ENCODE measurements at places on chromosomes 12 and 14. TPM values are rescaled to one million over a fixed set of nuclear protein-coding genes. Genes with fewer than 3 reads are reported as not detected.

- no peak for DNase-seq
Observed at GRCh38 chr12:12818701-12819100, 5.6 kb downstream of the DDX47 start.

- no peak for DNase-seq
Observed at GRCh38 chr14:74085828-74086227, 1.1 kb downstream of the LIN52 start.

- DNase-seq = peak; percentile 69
Observed at GRCh38 chr14:104563742-104564615, 15.6 kb upstream of the C14orf180 start.

CD163 gene
- not detected for total RNA-seq

GPR68 gene
- total RNA-seq = 2.0 TPM

DNA sequence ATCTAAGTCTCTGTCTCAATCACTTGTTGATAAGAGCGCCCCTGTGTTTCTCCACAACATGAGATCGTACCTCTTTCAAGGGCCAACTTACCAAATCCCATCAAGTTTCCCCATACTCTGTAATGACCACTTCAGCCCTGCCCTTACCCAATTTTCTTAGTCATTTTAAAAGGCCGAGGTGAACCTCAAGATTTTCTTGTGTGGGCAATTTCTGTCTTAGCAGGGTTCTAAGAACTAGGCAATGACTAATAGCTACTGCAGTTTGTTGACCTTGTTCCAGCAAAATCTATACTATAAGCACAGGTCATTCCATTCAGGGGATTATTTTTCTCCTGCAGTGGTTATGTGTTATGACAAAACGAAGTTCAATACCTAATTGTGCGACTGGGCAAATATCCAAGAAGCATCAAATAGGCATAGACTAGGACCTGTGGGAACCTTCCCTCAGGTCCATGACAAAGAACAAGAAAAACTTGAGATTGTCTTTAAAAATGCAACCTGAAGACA lies 359.8 kb downstream of the PCNX1 start:
- no peak for DNase-seq

- DNase-seq = no peak
Observed at GRCh38 chr12:124796303-124796960, 67.2 kb downstream of the SCARB1 start.

HOXC6 gene
- total RNA-seq = 4.9 TPM

PRKAG1 gene
- 102 TPM for total RNA-seq

- no peak for DNase-seq
Observed at GRCh38 chr14:97212399-97212798, 415.2 kb downstream of the VRK1 start.

GRCh38 chr14:59450716-59451115 lies 14.5 kb downstream of the GPR135 start:
- DNase-seq = no peak

- DNase-seq = no peak
Observed at GRCh38 chr12:122979001-122979907, 1.2 kb upstream of the ARL6IP4 start.

DNA sequence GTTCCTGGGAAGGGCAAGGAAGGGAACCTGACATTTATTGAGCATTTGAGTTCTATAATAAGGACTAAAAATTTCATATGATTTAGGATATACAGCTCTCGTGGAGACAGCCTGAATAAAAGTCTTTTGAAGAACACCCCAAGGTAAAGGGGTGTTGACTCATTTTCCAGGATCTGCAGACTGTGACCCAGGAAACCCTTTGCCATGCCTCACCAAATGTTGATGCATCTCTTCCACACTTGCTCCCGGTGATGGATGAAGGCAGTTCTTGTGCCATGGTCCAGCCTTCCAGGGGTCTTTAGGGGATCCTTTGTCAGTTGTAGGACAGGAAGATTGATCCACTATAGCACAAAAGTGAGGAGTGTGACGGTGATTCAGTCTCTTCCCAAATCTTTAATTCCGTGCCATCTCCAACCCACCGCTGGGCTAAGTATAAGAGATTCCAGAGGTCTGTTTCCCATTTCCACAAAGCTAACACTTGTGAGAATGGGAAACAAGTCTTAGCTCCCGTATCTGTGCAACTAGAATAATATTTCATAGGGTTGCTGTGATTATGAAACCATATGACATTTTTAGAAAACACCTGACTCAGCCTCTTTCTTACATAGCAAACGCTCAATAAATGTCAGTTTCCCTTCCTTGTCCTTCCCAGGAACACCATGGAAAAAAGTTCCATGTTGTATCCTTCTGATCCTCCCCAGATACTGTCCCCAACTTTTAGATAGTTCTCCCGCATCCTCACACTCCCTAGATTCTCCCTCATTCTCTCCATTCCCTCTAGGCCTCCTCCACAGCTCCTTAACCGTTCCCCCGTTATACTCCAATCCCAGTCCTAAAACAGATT lies 836 bp downstream of the AAAS start:
- DNase-seq = no peak

DAO gene
- not detected for total RNA-seq

DNA sequence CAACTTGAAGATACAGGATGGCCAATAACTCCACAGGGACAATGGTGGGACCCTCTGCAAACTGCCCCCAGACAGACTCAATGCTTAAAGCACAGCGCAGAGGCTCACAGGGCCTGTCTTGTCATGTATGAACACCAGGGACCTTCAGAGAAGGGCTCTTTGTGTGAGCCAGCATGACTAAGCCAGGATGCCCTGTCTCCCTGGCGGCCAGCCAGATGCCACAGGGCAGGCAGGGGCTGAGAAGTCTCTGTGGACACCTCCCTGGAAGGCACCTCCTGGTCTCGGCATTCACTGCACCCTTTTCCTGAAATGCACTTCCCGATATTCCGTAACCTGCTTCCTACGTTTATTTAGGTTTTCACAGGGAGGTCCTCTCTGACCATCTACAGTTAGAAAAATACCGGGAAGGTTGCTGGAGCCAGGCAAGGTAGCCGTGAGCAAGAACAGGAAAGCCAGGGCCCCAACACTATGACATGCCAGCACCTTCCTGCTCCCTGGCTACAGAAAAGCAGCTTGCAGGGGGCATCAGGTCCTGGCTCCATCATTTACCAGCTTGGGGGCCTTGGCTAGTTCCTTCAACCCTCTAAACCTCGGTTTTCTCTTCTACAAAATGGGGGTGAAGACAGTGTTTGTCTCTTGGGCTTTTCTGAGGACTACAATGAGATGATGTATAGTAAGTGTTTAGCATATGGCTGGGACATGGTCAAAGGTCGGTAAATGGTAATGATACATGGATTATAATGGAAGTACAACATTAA lies 65.0 kb downstream of the PITPNM2 start:
- DNase-seq = peak; percentile 79

- no peak for DNase-seq
Observed at GRCh38 chr14:95817271-95817670, 59.4 kb upstream of the TUNAR start.

SPATS2 gene
- total RNA-seq = 32.5 TPM

DNA sequence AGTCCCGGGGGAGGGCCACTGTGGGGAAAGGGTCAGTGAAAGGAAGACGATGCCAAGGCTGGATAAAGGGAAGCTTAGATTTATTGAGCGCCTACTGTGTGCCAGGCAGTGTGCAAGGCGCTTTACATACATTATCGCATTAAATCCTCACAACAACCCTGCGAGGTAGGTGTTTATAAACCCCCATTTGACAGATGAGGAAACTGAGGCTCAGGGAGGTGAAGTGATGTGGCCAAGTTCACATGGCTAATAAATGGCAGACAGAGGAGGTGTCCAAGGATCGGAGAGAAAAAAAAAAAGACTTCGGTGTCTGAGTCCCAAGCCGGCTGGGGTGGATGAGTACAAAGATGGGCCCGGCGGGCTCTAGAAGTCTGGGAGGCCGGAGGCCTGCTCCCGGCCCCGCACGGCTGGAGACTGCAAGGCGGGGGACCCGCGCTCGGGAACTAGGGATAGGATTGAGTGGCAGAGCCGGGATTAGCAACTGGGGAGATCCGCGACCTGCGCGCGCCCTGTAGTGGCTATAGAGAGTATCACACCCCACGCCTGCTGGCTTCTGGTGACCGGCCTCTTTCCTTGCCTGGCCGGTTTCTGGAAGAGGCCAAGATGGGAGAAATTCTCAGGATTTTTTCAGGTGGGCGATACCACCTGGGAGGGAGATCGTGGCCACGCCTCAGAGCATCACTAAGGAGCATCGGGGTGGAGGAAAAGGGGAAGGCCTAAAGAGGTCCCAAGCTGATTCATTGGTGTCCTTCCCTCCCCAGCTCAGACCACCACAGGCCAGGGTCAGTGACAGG lies 3.9 kb downstream of the DDN start:
- DNase-seq = peak; percentile 75

RNF212B gene
- not detected for total RNA-seq

- DNase-seq = no peak
Observed at GRCh38 chr14:43438056-43438455, 1069.0 kb downstream of the FSCB start.

DNA sequence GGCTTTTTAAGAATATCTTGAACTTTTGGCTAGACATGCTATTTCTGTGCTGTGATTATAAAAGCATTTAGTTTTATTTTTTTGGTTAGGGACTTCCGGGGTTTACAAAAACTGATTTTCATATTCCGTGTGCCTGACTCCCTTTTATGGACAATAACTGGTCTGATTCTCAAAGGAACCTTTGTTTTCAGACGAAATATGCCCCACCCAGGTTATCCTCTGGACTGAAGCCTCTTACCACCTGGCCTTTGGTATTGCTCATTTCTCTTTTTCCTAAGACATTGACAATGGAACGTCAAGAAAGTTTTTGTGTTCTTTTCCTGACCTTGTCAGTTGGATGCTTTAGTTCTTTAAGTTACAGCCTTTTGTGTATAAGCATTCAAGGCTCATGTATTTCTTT lies 10.8 kb downstream of the TIGAR start:
- no peak for DNase-seq

DNA sequence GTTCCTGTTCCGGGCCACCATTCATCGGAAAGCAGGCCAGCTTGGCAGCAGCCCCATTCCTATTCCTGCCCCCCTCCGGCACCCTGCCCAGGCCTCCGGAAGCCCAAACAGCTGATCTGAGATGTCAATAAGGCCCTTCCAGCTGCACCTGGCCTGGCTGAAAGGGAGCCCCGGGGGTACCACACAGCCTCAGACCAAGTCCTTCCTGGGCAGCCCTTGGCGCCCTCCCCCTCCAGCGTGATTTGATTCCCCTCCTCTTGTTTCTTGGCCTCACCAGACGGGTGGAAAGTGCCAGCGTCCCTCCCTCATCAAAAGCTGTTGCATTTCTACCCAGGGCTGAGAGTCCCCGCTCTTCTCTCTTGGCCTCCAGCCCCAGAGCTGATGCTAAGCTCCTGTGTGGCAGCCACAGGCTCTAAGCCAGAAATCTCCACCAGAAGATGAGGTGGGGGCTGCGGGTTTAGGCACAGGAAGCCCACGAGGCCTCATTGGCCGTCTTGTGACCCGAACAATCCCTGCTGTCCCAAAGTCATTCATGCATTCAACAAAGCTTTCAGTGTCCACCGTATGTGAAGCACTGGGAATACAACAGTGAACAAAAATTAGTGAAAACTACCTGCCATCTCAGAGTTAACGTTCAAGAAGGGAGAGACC lies 215.4 kb downstream of the SLC41A2 start:
- no peak for DNase-seq

GRCh38 chr12:102958073-102958829 lies 777 bp downstream of the ASCL1 start:
- peak; percentile 42 for DNase-seq

PTPN21 gene
- 1.5 TPM for total RNA-seq

DNA sequence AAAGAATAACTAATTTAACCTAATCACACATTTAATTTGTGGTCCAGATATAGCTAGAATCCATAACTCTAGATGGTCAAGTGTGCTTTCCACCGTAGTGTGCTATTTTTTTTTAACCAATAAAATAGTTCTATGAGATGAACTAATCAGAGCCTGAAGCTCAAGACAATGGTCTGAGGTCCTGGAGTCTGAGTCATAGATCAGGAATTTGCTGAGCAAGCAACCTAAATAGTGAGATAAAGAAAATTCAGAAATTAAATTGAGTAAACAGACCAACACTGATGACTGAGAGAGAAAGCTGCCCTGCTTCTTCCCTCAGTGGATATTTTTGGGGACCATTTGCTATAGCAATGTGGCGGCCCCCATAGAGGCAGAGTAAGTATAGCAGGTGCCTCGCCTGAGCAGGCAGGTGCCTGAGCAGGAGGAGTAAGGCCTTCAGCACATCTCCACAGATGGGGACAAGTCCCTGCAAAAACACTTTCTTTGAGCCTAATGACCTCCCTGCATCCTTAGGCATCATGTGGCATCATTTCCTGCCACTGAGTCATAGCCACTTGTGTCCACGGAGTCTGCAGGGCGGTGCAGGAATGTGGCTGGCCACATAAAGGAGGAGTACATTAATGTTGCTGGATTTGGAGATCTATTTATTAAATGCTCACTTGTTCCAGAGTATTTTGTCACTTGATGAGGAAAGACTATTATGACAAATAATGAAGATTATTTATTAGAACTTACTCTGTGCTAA lies 13.9 kb upstream of the CLEC4E start:
- peak; percentile 17 for DNase-seq

GRCh38 chr14:81005540-81006228 lies 50.3 kb downstream of the TSHR start:
- DNase-seq = no peak

DNA sequence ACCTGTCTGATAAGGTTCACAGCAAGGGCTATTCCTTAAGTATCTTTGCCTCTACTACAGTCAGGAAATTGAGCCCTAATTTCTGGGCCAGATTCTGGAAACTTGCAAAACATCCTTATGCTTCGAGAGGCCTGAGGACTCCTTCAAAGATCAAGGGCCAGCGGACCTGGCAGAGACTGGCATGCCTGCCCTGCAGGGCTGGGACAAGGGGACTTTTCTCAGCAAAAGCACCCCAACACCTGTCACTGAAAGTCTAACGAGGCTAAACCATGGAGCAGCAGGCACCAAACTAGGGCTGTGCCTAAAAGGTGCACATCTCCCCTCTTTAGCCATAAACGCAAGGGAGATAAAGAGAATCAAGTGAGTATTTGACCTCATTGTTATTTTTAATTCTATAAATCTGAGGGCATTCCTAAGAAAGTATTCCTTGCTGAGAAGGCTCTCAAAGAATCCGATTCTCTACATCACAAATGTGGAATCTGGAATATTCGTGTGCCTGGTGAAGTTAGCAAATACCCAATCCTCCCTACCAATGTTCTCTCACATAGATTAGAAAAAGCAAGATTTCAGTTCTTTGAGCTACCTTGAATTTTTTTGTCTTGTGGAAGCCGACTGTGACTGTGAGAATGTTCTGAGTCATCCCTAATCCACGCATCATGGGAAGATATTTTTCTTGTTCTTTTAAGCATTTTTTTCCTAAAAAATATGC lies 328.2 kb upstream of the NOVA1 start:
- DNase-seq = no peak

Measured in MG63 (cell line).